ENCODE measurements at places on chromosomes 1 and 21.

DNA sequence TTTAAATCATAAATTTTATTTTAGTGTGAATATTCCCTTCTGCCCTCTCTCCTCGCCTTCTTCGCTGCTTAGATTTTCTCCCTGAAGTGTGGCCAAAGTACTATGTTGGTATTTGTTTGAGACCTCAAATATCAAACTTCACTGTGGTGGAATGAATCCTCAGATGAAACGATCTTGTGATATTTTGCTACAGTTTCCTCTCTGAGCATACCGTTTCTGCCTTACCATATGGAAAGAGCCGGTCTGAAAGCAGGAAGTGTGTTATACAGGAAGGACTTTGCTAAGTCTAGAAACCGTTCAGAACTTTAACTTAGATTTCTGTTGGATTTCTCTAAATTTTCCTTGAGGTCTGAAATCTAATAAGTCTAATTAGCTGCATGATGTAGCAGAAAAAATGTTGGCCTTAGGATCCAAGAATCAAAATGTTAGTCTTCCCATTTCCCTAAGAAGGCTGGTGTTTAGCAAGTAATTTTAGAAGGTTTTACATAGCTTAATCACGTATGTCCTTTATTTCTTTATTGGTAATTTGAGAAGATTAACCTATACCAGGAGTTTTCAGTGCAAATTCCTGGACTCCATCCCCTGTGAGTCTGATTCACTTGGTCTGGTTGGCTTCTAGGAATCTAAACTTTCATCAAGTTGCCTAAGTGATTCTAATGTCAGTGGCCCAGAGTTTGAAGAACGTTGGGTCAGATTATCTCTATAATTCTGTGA is 30.7 kb downstream of the SDCCAG8 start:
- DNase-seq = no peak

GRCh38 chr21:43719748-43720538 is 1.0 kb downstream of the PDXK start:
- no peak for DNase-seq

GRCh38 chr1:229035054-229035747 is 235.7 kb upstream of the RAB4A start:
- no peak for DNase-seq

- no peak for DNase-seq
Observed at GRCh38 chr1:226692051-226692792, 46.9 kb downstream of the ITPKB start.

DNA sequence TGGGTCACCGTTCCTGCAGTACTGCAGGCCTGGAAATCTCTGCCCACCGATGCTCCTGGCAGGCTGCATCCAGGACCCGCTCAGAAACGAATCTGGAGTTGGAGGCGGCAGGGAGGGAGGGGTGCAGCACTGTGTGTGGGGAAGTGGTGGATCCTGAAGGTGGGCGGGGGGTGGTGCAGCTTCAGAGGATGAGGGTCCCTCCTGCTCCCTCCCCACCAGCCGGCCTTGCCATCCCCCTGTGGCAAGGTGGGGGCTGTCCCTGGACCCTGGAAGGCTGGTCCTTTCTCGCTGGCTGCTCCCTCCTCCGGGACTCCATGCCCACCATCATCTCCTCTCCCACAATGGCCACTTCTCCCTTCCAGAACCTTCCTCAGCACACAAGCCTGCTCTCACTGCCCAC is 60.4 kb downstream of the B3GALT5 start:
- no peak for DNase-seq

DNA sequence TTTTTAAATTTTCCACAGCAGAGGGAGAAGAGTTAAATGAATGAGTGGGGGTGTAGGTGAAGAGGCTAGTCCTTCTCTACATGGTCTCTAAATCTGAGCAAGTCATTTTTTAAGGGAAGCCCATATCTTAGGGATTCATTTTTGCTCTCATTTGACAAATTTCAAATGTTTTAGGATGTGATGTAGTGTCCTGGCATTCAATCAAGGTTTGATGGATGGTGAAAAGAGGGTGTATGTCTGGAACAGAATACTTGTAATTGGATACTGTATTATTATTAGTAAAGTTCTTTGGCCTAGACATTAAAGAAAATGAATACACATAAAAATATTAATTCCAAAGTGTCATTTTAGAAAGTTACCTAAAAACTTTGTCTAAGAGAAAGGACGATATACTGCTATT is 167.8 kb upstream of the PTBP2 start:
- DNase-seq = no peak

DNA sequence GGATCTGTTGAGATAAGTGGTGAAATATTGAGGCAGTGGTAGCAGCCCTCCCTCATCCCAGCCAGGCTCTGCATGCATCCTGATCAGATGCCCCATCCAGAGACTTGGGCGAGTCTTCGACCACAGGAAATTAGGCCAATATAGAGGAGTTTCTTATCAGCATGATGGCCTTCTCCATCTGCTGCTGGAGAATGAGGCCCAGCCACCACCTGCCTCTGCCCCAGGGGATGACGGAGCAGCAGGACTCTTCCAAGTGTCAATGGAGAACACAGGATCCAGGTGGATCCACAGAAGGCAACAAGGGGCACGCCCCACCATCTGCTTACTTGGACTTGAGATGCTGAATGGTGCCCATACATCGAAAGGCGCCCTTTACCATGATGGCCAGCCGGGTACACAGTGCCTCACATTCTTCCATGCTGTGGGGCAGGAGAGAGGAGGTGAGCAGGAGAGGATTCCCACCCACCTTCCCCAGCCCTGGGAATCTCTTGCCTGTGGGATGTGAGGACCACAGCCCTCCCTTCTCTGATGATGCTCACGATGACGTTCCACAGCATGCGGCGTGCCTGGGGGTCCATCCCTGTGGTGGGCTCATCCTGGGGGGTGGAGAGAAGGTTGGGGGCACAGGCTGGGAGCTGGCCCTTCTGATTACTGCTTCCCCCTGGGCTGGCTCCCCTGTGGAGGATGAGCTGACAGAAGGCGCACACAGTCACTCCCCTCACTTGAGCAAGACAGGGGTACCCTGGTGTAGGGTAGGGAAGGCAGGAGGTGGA is 91.5 kb upstream of the GCLM start:
- no peak for DNase-seq

- DNase-seq = no peak
Observed at GRCh38 chr1:54310439-54311328, 95.5 kb downstream of the SSBP3 start.

Measured in NCI-H1694 treated with DMSO at 0.1 percent for 48 hours (cell line).